ENCODE measurements at places on chromosomes 3 and 15. TPM values are rescaled to one million over a fixed set of nuclear protein-coding genes. Genes with fewer than 3 reads are reported as not detected.

DNA sequence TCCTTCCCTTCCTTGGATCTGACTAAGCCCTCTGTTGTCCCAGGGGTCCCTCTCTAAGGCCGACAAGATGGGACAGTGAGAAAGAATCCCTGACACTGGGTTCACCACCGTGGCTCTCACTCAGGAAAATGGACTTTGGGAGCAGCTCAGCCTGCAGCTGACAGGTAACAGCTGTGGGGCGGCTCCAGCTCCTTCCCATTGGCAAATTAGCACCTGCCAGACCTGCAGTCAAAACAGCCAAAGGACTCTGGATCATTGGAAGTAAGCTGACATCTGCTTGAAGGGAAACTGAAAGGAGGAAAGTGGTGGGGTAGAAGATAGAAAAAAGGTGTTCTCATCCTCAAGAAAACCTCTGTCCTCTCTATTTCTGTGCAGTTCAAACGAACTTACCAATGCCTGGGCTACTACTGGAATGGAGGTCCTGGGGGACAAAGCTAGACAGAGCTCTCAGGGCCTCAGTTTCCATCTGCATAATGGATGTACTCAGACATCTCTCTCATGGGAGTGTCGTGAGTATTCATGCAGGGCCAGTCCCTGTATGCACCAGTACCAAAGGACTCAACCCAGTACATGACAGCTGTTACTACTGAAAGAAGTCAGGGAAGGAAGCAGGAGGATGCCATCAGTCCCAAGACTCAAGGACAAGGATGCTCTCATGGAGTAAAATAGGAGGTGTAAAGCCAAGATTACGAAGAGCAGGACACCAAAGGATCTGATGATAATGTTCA, 53.6 kb upstream of the DCLK3 start:
- no peaks in the 10 kb centered on the region for H3K36me3 ChIP-seq
- H3K27ac ChIP-seq: no peak overlapping the region
- H3K27me3 ChIP-seq: no peaks in the 10 kb centered on the region
- no peak overlapping the region for H3K4me3 ChIP-seq

DNA sequence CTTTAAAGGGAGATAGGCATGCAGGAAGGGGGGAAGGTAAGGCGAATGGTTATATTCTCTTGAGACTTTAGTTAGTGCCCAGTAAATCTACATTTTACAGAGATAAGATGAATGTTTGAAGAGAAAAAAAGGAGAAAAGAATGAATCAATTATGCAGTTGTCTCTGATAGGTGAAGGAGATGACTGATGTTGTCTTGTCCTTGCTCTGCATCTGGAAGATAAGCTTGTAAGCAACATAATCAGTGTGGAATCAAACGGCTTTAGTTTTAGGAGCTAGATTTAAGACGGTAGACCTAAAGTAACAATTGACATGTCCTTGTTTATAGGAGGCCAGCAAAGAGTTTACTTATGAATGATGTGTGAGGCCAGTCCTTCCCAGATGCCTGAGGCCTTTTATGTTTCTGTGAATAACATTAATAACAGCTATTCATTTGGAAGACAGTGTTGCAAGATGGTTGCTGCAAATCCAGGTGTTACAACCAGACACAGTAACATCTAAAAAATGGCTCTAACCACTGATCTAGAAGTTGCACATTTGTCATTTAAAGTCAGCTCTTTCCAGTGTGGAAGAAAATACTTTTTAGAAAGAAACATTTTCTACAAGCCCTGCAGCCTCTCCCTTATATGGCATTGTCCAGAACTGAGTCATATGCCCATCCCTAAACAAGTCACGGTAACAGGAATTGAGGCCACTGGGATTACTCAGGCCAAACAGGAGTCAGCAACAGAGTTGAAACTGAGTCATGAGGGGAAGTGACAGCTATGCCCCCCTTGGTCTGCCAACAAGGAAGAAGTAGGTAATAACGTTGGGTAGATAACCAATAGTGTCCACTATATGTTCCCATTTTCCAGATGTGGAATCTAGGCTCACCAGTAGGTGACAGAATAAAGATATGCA, 77.5 kb upstream of the FBN1 start:
- H3K27ac ChIP-seq: no peak overlapping the region
- no peaks in the 10 kb centered on the region for H3K27me3 ChIP-seq
- no peak overlapping the region for H3K4me3 ChIP-seq
- no peaks in the 10 kb centered on the region for H3K4me1 ChIP-seq

- peaks cover 3% of the 10 kb centered on the region for H3K36me3 ChIP-seq
- no peak overlapping the region for H3K4me3 ChIP-seq
- peaks cover 16% of the 10 kb centered on the region for H3K4me1 ChIP-seq
- no peaks in the 10 kb centered on the region for H3K27me3 ChIP-seq
- H3K27ac ChIP-seq: no peak overlapping the region
Measured at GRCh38 chr15:41892621-41893421, 1.0 kb downstream of the SPTBN5 start.

- H3K27me3 ChIP-seq: no peaks in the 10 kb centered on the region
- no peaks in the 10 kb centered on the region for H3K36me3 ChIP-seq
- no peaks in the 10 kb centered on the region for H3K4me1 ChIP-seq
- DNase-seq: no peak
- no peak overlapping the region for H3K4me3 ChIP-seq
- no peak overlapping the region for H3K27ac ChIP-seq
Measured at GRCh38 chr3:46056686-46057085, 29.4 kb upstream of the XCR1 start.

The SH3GL3 gene
- total RNA-seq: 46.6 TPM

All from spinal cord (tissue), 10 donors.